ENCODE measurements at places on chromosomes 6 and 20. TPM values are rescaled to one million over a fixed set of nuclear protein-coding genes. Genes with fewer than 3 reads are reported as not detected.

Gene BPIFA1
- polyA plus RNA-seq: not detected

DNA sequence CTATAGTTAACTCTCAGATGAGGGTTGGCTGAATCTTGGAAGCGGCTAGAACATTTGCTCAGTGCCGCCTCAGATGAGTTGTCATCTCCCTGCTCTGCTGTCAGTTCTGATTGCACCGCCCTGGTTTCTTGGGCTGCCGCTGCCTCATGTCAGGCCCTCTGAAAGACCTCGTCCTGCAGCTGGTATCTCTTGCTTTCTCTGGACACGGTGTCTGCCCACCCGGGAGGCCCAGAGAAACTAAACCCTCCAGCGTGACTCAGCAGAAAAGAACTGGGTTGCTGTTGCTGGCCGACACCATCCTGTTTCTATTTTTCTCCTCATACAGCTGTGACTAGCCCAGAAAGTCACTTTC, 355.4 kb downstream of the CD83 start:
- DNase-seq: no peak

- DNase-seq: no peak
Observed at GRCh38 chr6:14638906-14639761, 521.6 kb downstream of the CD83 start.

Gene SLC22A3
- 7.5 TPM for polyA plus RNA-seq

- DNase-seq: no peak
Observed at GRCh38 chr6:133424359-133424758, 183.2 kb downstream of the EYA4 start.

All from renal cortex interstitium (tissue), 15 donors.